ENCODE measurements at places on chromosomes 3 and 15. TPM values are rescaled to one million over a fixed set of nuclear protein-coding genes. Genes with fewer than 3 reads are reported as not detected.

MME gene
- 1.2 TPM for total RNA-seq

HTR3C gene
- total RNA-seq: not detected

PLXNA1 gene
- total RNA-seq: 30.0 TPM

SRGAP3 gene
- total RNA-seq: 9.6 TPM

RNU6-1 gene
- not detected for total RNA-seq

Data from PC-3 (cell line).